NCI-H1105 treated with DMSO at 0.1 percent for 48 hours (cell line): ENCODE measurements at places on chromosomes 5 and 9.

DNA sequence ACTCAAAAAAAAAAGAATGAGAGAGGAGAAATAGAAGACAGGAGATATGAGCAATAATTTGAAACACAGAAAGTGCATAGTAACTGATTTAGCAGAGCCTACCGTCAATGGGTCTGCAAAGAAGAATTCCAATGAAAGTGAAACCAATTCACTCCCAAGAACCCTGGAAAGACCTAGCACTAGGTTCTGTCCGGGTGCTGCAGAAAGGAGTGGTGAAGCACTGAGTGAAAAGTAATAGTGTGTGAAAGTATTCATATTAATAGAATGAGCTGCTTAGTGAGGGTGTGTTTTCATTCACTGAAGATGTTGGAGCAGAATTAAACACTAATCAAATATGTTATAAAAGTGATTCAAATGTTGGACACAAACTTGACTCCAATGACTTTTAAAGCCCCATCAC lies 51.3 kb upstream of the SLC30A5 start:
- DNase-seq = no peak

DNA sequence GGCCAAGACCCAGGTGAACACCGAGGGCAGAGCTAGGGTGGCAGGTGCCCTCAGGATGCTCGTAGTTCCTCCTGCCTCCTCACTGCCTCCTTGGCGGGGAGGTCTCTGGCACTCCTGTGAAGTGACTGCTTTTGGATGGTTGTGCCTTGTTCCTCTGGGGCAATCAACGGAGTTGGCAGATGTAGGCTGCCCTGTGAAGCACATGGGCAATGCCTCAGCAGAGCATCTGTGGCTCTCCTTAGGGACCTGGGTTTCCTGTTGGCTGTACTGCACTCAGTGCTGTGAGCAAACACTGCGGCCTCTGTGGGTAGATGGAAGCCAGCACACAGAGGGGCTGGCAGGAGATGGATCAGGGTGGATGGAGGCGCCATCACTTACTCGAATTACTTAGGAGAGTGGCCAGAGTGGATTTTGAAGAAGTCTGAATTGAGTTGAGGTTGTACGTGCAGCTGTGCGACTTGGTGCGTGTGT lies 71.4 kb upstream of the COL5A1 start:
- DNase-seq = no peak

DNA sequence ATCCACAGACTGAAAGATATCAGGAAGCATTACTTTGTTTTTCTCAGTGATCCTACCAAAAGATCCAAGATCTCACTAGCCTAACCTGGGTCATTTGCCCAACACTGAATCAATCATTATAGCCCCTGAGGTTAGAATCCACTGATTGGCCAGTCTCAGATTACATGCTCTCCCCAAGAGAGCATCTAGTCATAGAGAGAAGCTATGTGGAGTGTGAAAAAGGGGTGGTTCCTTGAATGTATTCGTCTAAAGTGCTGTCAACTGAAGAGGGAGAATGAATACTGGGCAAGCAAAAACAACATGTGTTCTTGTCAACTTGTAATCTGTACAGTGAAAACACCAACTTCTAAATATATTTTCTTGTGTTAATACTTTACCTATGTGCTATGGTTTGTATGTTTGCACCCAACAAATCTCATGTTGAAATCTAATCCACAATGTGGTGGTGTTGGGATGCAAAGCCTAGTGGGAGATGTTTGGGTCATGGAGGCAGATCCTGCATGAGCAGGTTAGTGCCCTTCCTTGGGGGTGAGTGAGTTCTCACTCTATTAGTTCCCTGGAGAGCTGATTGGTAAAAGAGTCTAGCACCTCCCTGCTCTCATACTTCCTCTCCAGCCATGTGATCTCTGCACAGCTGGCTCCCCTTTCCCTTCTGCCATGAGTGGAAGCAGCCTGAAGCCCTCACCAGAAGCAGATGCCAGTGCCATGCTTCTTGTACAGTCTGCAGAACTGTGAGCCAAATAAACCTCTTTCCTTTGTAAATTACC lies 60.3 kb upstream of the PJA2 start:
- no peak for DNase-seq

- peak; percentile 31 for DNase-seq
These were observed 436.5 kb downstream of the KIAA0825 start for GRCh38 chr5:94181895-94182294.

- no peak for DNase-seq
These were observed 31.7 kb upstream of the NR3C1 start for GRCh38 chr5:143435210-143435657.

DNA sequence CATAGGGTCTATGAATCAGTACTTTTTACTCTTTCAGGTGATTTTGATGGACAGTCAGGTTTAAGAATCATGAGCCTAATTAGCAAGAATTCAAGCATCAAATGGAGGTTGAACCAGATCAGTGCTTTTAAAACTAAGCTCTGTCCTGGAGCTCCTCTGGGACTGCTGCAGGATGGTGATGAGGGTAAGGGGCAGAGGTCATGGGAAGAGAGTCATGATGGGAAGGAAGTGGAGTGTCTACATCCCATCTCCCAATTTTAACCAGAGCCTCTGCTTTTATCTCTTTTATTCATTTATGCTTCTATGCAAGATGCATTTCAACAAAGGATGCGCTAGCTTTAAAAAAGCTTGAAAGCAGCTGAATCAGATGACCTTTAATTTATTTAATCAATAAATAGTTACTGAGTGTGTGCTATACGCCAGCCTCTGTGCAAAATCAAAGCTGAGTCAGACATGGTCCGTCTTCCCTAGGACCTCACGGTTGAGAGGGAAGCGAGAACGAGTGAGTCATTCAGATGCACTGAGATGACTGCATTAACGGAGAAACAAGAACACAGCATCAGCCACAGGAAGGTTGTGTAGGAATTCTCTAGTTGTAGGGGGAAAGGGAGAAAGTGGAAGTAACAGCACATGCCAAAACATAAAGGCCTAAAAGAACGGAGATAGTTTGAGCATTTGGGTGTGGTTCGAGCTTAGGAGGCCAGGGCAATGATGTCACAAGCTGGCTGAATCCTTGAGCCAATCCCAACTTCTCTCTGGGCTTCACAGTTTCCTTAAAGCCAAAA lies 441.6 kb upstream of the BRINP1 start:
- DNase-seq = no peak

- DNase-seq = no peak
These were observed 81.7 kb downstream of the ADAMTS19 start for GRCh38 chr5:129541648-129542251.

DNA sequence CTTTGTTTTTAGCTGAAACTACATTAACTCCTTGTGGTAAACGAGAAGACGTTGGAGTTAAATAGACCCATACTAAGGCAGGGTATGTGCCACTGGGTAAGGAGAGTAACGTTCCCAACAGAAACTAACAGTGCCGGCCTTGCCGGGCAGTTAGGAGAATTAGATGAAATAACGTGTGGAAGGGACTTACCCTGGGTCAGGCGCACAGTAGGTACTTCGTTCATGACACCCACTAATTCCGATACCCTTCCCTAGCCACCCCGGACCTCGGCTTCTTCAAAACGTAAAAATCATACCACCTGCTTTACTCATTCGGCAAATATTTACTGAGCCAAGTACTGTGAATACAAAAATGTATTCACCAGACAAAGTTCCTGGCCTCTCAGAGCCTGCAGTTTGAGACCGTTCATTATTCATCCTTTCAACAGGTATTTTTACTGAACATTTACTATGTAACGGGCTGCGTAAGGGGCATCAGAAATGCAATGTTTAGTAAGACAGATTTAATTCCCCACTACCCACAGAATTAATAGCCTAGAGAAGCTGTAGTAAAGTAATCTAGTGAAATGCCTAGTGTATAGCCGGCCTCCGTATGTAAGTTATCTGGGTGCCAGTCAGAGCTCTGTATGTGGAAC lies 3.2 kb upstream of the SMIM23 start:
- DNase-seq = no peak

DNA sequence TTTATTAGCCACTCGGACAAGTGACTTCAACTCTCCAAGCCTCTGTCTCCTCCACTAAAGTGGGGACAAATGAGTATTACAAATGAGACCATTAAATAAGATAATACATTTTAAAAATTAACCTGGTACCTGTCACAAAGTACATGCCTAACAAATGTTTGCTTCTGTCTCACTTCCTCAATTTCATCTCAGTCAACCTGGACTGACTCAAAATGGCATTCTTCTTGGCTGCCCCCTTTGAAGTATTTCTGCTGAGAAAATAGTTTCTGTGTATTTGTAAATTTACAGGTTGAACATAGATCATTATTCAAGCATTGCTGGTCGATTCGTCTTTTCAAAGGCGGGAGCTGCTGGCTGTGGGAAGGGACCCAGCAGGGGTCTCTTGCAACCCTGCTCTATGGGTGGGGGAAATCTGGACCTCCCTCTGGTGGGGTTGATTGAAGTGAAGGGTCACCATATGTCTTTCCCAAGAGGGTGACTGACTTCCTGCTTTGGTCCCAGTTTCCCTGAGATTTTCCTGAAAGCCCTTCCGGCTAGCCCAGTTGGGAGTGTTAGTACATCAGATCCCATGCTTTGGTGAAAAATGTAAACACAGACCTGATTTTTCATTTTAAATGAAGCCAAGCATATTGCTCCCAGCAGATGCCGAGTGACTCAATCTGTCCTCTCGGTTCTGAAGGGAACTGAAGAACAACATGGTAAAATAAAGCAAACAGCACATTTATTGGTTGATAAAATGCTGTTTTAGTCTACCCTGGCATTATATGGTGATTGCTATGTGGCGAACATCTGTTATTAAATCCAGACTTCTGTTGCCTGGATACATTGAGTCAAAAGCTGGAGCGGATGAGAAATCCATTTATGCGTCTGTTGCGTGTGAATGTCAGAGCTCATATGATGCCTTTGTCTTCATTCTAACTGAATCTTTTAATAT lies 73.0 kb downstream of the KCNIP1 start:
- no peak for DNase-seq

DNA sequence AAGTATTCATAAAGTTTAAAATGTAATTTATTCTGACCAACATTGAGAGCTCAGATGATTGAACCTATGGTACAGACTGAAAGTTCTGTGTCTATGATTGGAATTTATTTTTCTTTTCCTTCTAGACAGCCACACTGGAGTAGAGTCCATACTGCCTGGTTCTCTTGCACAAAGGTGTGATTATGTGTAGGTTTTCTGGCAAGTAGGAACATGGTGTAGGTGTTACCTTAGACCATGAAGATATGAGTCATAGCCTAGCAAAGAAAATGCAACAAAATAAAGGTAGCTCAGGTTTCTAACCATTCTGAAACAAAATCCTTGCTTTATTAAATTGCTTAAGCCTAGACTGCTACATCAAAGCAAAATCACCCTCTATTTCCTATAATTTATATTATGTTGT lies 143.4 kb downstream of the CDH12 start:
- DNase-seq = no peak

DNA sequence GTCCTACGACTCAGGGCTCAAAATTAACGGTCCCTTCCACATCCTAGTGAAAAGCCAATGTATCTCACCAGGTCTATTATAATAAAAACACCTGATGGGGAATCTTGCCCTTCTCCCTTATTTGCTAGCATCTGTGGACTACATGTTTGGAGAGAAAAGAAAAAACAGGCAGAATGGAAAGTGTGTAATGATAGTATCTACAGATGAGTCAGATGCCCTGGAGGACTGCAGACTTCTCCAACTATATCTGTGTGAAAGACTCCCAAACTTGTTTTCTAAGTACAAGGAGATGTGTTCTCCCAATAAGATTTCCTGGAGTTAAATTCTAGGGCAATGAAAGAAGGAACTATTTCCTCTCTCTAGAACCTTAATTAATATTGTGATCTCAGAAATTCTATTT lies 66.0 kb downstream of the FOXB2 start:
- DNase-seq = no peak

DNA sequence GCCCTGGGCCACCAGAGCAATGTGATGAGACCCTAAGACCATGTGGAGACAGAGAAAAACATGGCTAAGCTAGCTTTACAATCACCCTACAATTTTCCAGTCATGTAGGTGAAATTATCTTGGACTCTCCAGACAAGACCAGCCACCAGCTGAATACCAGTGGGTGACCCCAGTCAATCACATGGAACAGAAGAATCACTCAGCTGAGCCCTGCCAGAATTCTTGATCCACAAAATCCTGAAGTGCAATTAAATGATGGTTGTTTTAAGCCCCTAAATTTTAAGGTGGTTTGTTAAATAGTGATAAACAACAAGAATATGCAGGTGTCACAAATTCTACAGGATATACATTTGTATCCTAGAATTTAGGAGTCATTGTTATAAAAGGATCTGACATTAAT lies 69.5 kb upstream of the SMIM15 start:
- DNase-seq = no peak

GRCh38 chr5:116773926-116774325 lies 199.3 kb upstream of the SEMA6A start:
- no peak for DNase-seq

DNA sequence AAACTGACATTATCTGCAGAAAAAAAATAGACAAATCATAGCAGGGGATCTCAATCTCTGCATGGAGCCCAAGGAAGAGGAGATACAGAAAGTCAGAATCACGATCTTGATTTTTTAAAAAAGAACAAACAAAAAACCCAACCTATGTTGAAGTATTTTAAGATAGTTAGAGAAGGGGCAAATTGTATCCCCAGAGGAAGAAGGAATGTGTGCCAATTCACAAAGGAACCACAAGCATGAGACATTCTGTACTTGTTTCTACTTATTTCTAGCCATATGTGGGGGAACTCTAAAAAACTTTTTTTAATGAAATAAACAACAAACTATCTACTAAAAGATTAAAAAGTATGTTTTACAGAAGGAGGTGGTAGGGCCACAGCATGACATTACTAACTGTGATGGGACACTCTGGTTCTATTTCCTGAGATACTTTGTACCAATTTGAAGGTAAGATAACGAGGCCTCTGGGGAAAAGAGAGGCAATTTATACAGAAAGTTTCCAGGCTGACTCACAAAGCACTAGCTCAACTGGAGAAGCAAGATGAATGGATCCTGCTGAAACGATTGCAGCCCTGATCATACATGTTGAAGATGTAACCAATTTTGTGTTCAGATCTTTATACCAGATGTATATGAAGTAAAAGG lies 22.5 kb downstream of the RANBP3L start:
- DNase-seq = no peak

DNA sequence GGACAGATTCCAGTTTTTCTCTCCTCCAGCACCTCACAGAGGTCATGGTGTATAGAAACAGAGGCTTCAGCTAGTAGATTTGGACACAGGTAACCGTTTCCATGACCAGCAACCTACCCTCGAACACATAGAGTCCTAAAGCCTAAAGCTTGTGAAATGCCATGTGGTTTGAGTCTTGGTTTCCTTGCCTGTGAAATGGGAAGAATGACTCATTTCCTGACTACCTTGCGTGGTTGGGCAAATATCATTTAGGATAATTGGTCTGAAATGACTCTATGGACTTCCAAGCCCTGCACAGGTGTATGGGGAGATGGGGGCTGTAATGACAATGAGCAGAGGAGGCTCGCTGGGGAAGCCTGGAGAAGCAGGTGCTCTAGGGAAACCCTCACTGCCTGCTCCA lies 134.6 kb downstream of the TTLL11 start:
- DNase-seq = no peak

DNA sequence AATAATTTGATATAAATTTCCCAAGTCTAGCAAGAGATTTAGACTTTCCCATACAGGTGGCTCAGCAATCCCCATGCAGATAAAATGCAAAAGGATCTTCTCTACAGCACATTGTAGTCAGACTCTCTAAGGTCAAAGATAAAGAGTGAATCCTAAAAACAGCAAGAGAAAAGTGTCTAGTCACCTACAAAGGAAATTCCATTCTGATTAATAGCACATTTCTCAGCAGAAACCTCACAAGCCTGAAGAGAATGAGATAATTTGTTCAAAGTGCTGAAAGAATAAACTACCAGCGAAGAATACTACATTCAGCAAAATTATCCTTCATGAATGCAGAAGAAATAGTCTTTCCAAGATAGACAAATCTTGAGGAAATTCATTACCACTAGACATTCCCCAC lies 493.3 kb downstream of the PRELID2 start:
- DNase-seq = no peak

GRCh38 chr5:121313886-121314285 lies 537.8 kb upstream of the FTMT start:
- DNase-seq = no peak
